GDM1 (cell line): ENCODE measurements at places on chromosomes 6 and 20.

GRCh38 chr20:19431316-19431700, 218.9 kb downstream of the SLC24A3 start:
- DNase-seq: no peak

DNA sequence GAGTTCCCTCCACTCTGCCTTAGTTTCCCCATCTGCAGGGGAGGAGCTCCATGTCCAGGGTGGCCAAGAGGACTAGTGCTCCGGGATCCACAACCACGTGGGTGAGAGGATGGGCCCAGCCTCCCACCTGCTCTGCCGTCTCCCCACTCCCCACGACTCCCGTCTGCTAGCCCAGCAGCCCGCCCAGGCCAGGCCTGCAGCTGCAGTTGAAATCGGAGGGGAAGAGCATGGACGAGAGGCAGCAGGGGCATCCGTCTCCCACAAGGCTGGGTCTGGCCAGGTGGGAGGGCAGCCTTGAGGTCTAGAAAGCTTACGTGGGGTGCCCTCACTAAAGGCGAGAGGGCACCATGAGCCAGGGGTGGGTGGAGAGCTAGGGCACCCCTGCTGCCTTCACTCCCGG, 8.6 kb downstream of the NOL4L start:
- DNase-seq: no peak

GRCh38 chr6:71720705-71721104, 165.6 kb upstream of the RIMS1 start:
- no peak for DNase-seq

DNA sequence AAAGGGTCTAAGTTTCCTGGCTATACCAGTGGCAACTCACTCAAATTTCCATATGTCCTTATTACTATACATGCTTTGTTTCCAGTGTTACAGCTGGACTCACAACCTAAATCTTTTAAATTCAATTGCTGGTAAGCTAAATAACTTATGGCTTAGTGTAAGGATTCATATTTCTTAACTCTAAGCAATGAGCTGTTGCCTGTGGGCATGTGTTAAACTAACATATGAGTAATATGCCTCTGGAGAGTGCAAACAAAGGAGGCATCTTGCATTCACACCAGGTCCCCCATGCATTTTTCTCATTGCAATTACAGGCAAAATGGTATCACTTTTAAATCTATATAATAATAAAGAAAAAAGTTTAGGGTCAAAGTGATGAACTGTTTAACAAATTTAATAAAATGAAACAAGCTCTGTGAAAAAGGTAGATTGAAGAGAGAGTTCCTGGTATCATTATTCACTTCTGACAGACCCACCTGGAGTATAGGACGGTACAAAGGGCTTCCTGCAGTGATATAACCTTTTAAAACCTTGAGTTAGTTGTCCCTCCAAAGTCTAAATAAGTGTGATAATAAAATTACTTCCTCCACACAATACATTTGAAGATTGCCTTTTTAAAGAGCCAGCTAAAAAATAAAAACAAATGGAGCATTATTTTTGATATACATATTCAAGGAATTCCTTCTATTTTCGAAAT, 57.6 kb upstream of the HMGCLL1 start:
- no peak for DNase-seq

DNA sequence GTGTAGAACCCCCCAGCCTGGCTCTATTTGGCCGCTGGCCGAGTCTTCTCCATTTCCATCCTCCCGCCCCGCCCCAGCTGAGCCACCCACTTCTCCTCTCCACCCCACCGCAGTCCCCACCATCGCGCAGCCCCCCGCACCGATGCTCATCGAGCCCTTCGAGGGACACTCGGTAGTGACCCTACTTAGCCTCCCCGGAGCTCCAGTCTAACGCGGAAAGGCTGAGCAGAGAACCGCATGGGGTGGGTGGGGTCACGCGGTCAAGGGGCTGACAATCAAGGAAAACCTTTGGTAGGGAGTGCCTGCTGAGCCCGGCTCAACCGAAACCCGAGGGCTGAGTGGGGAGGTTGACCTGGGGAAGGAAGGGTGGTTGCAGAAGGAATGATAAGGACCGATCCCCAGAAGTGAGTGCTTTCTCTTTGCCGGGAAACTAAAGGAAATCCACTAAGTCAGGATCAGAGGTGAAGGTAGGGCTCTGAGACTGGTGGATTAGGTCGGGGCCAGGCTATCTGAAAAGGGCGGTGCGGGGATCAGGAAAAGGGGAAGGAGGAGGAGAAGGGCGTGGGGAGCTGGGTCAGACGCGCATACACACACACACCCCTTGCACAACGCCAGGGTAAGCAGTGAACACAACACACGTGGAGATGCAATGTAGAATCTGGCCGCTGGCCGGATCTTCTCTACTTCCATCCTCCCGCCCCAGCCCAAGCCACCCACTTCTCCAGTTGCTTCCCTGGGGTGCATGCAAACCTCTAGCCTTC, 49.8 kb downstream of the CPXM1 start:
- DNase-seq: no peak

- peak; percentile 66 for DNase-seq
These were observed 4.4 kb upstream of the RPS21 start for GRCh38 chr20:62382306-62383198.

GRCh38 chr6:87182940-87183339, 27.6 kb downstream of the ZNF292 start:
- no peak for DNase-seq

- peak; percentile 50 for DNase-seq
These were observed 43.5 kb upstream of the TIAM2 start for GRCh38 chr6:154951345-154952200.

GRCh38 chr6:68094070-68094469, 541.0 kb upstream of the ADGRB3 start:
- DNase-seq: no peak

DNA sequence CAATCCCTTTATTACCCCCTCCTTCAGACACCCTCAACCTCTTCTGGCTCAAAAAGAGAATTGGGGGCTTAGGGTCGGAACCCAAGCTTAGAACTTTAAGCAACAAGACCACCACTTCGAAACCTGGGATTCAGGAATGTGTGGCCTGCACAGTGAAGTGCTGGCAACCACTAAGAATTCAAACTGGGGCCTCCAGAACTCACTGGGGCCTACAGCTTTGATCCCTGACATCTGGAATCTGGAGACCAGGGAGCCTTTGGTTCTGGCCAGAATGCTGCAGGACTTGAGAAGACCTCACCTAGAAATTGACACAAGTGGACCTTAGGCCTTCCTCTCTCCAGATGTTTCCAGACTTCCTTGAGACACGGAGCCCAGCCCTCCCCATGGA, 2.2 kb downstream of the TNF start:
- DNase-seq: no peak

DNA sequence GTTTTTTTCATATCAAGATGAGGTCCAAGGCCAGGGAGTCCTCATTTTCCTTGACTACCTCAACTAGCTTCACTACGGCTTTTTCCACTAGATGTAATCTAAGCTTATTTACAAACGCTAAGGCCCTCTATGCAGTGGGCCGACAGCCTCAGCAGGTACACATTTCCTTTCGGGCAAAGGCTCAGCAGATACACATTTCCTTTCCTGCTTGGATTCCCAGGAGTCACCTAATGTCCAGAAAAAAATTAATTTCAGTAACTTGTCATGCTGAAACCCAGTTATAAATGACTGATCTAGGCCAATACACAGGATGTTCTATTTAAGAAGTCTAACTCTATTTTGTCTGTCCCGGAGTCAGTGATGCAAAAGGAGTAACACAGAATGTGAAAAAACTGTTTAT, 7.2 kb upstream of the KIAA0408 start:
- no peak for DNase-seq

- no peak for DNase-seq
These were observed 282.7 kb downstream of the PLCB1 start for GRCh38 chr20:8414586-8415274.

GRCh38 chr6:157994125-157994795, 12.6 kb downstream of the SYNJ2 start:
- no peak for DNase-seq

GRCh38 chr6:13698715-13699114, 12.9 kb downstream of the RANBP9 start:
- DNase-seq: no peak

- no peak for DNase-seq
These were observed 381.8 kb upstream of the NOX3 start for GRCh38 chr6:155837474-155837873.

- DNase-seq: no peak
These were observed 1.2 kb downstream of the NOX3 start for GRCh38 chr6:155454471-155454870.

DNA sequence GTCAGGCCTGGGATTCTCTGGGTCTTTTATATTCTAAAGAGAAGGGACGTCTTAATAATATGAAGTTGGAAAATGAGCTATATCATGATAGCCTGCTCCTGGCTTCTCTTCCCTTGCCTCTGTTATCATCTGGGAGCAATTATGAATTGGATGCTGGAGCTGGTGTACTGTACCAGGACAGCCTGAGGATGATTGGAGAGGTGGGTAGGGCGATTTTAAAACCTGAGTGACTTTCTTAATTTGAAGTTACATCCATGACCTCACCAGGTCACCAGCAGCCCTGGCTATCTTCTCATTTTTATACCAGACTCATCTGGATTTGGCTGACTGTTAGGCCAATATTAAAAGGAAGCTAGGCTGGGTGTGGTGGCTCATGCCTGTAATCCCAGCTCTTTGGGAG, 317.6 kb downstream of the CLIC5 start:
- no peak for DNase-seq

DNA sequence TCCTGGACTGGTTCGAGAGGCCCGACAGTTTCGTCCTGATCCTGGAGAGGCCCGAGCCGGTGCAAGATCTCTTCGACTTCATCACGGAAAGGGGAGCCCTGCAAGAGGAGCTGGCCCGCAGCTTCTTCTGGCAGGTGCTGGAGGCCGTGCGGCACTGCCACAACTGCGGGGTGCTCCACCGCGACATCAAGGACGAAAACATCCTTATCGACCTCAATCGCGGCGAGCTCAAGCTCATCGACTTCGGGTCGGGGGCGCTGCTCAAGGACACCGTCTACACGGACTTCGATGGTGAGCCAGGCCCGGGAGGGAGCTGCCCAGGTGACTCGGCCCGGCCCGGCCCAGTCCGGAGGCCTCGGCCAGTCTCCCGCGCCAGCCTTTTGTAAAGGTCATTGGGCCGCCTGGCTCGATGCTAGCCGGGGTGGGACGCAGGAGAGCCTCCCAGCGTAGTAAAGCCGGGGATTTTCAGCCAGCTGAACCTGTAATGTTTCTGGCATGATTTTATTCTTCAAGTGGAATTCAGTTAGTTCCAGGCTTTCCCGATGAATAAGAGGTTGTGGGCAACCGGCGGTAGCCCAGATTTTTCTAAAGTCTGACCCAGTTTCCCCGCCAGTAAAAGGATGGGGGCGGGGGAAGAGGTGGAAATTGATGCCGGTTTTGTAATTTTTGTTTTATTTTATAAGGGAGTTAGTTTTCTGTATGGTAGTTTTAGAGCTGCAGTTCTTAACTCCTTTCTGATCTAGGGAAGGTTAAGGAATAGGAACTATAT, 1.4 kb downstream of the PIM1 start:
- DNase-seq: no peak

GRCh38 chr6:37679539-37680476, 17.9 kb downstream of the MDGA1 start:
- no peak for DNase-seq

DNA sequence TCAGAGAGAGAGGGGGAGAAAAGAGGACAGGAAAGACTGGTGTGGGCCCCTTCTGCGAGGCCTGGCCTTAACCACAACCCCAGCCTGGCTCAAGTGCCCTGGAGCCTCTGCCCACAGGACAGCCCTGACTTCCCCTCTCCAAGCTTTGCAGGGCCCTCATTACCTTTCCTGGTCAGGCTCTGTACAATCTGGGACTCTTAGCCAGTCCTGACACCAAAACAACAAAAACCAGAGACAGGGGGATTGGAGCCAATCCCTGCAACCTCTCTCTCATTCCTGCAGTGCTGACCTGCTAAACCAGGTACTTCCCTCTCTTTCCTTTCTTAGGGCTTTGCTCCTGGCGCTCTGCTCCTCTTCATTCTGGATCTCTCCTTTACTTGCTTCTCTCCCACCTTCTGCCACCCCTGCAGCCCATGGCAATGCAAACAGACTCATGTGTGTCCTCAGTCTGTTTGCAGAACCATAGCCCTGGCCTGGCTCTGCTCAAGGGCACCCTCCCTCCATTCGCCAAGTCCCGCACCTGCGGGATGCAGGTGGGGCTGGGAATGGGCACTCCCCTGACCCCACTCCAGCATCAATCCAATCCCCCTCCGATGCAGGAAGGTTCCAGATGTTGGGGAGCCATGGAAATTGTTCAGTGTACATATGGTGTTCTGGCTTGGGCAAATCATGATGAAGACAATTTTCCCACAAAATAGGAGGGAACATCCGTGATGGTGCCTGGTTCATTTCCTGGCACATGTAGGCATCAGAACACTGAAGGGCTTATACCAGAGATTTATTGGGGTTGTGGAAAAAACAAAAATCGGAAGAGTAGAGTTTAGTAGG, 38.1 kb downstream of the RPP40 start:
- DNase-seq: no peak

DNA sequence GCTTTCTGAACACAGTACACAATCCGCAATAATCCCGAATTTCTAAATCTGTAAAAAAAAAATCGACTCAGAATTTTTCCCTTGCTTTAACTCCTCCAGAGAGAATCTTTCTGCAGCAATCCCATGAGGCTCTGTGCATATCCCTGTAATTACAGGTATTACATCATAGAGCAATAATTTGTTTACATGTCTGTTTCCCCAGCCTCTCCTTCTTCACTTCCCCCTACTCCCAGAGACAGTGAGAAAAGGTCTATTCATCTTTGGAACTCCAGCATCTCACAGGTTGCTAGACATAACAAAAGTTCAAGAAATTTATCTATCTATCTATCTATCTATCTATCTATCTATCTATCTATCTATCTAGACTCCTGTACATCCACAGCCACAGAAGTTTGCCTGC, 26.0 kb downstream of the KLHL31 start:
- DNase-seq: no peak

- DNase-seq: no peak
These were observed 160.2 kb downstream of the DST start for GRCh38 chr6:56482525-56482924.

DNA sequence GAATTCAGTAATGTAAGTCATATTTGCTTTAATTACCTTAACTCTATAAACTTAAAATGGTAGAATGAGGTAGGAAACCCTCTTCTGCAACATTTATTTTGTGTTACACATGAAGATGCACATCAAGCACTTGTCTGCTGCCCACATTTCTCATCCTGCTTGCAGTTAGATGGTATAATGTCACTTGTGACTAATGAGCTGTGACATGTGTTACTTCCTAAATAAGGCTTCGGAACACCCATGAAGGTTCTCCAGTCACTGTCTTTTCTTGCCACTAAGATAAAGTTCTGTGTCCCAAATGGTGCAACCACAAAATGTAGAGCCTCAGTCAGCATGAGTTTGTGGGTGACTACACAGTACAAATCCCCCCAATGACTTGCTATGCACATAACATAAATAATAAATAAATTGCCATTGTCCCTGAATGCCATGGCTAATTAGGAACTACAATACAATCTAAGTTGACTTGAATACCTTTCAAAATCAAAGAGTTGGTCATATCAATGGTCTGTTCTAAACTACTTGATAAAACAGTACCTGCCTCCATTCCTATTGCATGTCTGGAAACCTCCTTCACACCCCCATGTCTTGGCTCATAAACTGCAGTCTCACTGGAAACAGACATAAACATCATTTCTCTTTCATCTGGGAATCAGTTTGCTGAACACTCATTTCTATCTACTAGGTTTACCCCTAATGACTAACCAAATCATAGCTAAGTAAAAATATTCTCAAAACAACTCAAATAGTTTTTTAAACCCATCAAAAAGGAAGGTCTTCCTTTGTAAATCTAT, 157.2 kb downstream of the PTPRK start:
- no peak for DNase-seq

GRCh38 chr6:169862892-169863525, 111.6 kb downstream of the ERMARD start:
- DNase-seq: no peak

- no peak for DNase-seq
These were observed 11.1 kb downstream of the EEF1A2 start for GRCh38 chr20:63487781-63488241.
